ENCODE measurements at places on chromosomes 2 and 18.

DNA sequence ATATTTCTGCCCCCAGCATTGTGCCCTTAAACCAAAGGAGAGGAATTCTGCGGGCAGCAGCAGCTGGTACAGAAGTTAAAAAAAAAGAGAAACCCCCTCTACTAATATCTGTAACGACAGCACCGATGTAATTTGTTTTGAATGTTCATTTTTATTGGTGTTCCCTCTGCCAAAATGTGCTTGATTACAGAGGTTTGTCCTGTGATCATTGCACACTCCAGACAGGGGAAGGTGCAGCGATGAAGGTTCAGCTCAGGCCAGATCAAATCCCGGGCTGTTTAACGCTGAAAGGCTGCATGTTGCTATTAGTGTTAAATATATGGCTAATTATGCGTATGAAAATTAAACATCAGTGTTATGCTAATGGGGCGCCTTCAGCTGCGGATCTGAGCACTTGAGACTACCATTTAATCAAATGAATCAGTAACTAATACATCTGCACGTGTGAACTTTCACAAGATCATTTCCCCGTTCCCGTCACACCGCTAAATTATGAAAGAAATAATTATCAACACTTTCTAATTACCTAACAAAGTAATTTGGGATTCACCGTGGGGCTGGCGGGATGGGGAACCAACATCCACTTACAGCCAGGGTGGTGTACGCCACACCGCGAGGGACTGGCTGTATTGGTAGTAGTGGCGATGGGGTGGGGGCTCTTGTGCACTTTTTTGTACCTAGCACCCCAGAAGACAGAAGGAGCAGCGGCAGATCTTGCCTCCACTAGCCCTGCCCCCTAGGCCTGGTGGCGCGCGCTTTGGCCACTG, 1.5 kb upstream of the DLX1 start:
- DNase-seq: no peak

DNA sequence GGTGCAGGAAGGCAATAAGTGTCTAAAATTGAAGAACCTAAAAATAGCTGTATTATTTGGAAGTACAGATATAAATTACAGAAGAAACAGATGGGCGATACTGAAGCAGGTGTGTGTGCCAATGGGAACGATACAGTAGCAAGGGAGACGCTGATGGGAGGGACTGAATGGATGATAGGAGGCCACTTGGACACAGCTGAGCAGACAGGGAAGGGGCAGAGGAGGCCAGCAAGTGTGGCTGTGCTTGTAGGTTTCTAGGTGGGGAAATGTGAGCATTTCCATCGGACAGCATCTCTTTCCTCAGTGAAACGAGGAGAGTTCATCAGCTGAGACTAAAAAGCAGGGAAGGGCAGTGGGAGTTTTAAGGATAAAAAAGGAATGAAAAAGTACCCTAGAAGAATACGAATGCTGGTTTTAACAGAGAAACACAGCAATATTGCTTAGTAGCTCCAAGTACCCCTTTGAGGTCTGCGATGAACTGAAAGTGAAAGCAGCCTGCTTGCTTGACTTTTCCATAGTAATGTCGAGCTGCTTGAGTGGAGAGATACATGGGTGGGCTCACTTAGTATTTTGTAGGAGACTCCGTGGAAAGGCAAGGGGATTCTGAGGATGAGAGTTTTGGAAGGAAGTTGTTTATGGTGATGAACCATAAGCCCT, 91.7 kb upstream of the EPC2 start:
- DNase-seq: no peak

DNA sequence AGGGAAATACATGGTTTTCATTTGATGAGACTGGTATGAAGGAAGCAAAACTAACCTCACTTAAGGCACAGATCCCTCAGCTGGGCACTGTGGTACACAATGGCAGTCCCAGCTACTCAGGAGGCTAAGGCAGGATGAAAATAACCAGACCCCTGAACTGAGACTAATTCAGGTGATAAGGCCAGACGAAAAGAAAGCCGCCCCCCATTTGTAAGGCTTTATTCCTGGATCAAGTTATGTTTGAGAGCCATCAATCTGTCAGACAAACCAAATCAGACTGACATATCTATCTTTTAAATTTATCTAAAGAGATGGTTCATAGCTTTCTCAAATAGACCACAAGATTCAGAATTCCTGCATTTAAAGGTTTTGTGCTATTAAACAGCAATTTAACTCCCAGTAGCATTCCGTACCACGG, 4.1 kb downstream of the SRSF7 start:
- DNase-seq: no peak

DNA sequence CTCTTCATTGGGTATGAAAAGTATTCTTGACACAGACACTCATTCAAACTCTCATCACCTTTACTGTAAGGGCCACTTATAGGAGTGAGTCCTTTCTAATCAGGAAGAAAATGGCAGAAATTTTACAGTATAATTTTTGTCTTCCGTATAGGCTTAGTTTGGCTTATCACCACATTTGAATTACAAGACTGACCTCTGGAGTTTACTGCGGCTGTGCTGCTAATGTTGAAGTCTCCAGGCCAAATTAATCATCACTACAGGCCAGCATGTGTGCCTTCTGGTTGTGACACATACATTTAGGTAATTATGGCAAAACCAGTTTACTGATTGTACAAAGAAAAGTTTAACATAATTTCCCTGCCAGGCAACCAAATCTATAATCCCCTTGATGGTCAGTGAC, 753.6 kb upstream of the GCFC2 start:
- no peak for DNase-seq

DNA sequence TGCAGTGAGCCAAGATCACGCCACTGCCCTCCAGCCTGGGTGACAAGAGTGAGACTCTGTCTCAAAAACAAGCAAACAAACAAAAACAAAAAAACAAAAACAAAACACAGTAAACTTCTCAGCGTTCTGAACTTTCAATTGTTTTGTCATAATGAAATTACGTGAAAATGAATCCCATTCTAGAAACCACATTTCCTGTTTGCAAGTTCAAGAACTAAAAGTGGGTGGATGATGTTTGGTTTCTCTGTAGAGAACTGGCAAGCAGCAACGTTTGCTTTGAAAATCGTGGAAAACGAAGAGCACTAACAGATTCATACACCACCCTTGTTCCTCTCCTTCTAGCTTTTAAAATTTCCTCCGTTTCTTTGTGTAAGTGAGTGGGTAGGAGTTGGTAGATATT, 226.1 kb upstream of the LYPD1 start:
- DNase-seq: no peak

DNA sequence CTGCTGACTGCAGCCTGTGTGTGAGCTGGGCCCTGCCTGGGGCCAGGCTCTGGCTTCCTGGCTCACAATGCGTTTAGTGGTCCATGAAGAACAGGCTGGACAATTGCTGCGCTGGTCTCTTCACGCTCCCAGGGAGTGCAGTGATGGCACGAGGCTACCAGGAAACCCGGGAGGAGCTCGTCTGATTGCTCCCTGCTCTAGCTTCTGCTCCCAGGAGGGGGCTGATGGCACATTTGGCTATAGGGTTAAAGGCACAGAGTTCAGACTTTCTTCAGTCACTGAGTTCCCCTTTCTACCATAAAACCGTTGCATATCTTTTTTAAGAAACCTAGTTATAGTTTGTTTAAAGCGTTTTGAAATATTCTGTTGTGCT, 60.1 kb downstream of the KCNF1 start:
- no peak for DNase-seq

- peak; percentile 6 for DNase-seq
Measured at GRCh38 chr2:169069341-169069740, at the start of gene DHRS9. Gene DHRS9 (plus strand): TSS chr2:169069563. CDS start chr2:169081582, 12,019 bp downstream.

- DNase-seq: no peak
Measured at GRCh38 chr2:20186078-20186854, 38.7 kb downstream of the SDC1 start.

- no peak for DNase-seq
Measured at GRCh38 chr2:34025196-34025595, 426.1 kb upstream of the FAM98A start.

- no peak for DNase-seq
Measured at GRCh38 chr2:104793966-104794365, 59.9 kb upstream of the POU3F3 start.

GRCh38 chr2:98510322-98510662, 65.6 kb downstream of the INPP4A start:
- DNase-seq: no peak

DNA sequence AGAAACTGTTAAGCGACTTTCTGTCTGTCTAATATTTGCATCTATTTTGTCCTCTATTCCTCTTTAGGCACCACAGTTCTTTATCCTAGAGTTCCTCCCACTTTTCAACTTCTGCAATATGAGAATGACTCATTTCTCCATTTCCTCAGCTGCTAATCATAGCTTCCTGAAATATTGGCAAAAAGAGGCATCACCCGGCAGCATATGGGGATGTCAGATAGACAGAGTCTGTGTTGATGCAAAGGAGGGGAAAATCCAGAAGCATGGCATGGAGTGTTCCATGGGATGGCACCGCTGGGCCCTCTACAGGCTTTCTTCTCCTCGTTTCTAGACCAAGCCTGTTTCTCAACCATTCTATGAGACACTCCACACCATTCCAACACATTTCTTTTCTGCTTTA, 93.4 kb downstream of the DOCK10 start:
- DNase-seq: no peak

DNA sequence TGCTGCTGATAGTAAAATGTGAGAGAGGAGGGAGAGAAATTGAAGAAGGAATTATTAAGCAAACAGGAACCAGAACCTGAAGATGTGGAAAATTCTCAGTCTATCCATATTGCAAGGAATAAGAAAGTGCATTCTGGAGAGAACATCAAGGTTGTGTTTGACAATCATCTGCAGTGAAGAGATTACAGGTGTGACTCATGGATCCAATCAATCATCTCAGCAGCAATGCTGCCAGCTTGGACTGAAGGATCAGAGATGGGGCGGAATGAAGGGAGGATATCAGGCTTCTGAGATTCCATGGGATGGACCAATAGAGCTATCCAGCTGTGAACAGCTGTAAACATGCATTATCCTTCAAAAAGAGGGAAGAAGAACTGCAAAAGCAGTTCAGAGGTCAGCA, 247.3 kb downstream of the LPIN1 start:
- no peak for DNase-seq

GRCh38 chr2:228072669-228073068, 108.8 kb downstream of the SPHKAP start:
- DNase-seq: no peak

DNA sequence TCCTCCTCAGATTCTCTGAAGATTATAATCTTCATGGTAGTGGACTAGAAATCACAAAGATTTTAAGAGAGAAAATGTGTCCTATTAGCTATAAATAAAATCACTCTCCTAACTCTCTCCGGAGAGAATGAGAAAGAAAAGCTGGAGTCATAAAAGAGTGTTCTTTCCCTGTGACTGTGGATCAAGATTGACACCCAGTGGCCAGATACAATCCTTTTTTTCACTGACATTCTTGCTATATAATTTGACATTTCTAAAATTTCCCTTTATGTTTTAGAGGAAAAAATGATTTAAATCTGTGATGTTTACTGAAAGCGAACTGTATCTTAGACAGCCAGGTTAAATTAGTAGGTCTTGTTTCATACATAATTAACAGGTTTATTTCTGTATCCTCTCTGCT, 35.4 kb upstream of the LRP2 start:
- no peak for DNase-seq

DNA sequence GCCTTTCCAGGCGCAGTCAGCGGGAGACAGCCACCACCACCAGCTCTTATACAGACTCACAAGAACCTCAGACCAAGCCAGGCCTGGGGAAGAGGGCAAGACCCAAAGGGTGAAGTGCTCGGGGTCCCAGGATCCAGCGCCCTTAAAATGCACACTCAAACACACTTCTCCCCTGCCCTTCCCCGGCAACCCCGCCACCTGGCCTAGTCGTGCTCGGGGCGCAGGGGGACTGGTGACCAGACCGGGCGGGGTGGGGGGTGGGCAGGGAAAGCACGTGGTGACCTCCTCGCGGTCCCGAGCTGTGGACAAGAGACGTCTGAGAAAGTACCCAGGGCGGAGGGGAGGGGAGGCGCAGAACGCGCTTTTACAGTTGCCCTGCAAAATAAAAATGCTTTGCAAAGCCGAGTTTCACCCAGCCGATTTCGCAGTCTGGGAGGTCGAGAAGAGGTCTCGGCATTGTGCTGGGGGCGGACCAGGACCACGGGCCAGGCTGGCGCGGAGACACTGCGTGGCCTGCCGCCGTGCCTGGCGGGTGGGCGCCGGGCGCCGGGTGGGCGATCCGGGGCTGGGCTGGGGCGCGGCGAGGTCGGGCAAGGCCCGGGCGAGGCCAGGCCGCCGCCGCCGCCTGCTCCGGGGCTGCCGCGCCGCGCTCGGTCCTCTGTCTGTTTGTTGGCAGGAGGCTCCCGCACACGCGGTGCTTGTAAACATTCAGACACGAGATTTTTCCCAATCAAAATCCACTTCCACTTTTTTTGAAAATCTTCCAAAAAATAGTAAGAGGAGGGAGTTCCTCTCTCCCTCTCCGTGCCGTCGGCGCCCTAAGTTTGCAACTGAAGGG, 2.0 kb downstream of the BCL11A start:
- no peak for DNase-seq

GRCh38 chr2:60119778-60120177, 433.7 kb downstream of the BCL11A start:
- DNase-seq: no peak

DNA sequence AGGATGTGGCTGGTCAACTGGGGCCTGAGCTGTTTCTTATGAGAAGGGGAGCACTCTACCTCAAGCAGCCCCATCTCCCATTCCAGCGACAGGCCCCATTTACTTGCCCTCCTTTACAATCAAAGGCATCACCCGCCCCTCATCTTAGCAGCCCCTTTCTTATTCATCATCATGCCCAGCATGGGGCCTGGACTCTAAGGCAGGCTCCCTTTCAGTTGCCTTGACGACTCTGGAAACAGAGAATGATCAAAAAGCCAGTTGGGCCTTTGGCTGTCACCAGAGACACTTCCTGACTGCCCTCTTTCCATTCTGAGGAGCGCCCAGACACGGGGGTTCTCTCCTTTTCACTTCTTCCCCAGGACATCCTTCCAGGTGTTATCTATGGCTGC, 11.2 kb downstream of the CELF4 start:
- no peak for DNase-seq

DNA sequence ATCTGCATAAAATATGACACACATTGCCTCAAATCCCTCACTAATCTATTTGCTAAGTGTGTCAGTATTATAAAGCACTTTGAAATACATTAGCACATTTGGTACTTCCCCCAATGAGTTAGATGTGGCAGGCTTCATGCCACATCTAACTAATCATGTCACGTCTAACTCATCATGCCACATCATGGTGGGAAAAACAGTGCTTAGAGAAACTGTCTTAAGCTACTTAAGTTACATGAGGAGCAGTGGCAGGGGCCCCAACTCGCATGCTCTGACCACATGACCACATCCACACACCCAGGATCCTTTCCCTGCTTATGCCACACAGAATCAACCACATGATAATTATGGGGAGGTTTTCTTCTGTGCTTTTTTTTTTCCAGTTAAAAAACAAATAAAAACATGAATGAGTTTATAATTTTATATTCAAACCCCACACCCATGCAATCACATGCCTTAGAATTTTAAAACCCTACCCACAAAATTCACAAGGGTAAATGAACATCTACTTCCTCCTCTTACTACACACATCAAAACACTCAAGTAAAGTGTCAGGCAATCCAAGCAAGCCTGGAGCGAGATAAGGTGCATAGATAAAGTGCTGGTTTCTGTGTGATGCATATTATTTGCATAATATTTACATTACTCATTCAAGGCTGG, 1.6 kb downstream of the ABCA12 start:
- no peak for DNase-seq

All from stimulated activated CD4-positive, alpha-beta T cell treated with anti-CD3 and anti-CD28 coated beads, TNF-alpha, amount 100 ng/mL, for 24 hours (primary cell).